Suprapubic skin (tissue), 4 donors: ENCODE measurements at places on chromosomes 3 and 15. TPM values are rescaled to one million over a fixed set of nuclear protein-coding genes. Genes with fewer than 3 reads are reported as not detected.

GRCh38 chr3:6097021-6097420 is 763.9 kb upstream of the GRM7 start:
- no peak for DNase-seq

GOLGA8R gene
- total RNA-seq, result not detected

GRCh38 chr15:90184119-90184785 is 16.9 kb upstream of the SEMA4B start:
- DNase-seq, result peak; percentile 91

DNA sequence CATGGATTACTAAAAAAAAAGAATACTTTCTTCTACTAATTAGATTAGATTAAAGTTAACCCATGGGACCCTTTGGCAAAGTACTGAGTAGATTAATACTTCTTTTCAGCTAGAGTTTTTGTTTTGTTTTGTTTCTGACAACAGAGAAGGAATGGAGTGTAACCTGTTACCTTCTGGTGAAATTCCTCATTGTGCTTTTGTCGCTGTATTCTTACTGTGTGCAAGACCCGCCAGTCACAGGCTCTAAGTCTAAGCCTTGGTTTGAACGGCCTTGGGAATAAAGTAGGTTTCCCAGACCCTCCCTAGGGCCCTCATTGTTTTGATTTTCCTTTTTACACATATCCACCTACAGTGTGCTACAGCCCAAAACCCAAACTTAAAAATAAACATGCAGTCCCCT is 171.1 kb upstream of the IL12A start:
- DNase-seq, result no peak

GRCh38 chr3:184584464-184584891 is 22.9 kb downstream of the EPHB3 start:
- no peak for DNase-seq

DNA sequence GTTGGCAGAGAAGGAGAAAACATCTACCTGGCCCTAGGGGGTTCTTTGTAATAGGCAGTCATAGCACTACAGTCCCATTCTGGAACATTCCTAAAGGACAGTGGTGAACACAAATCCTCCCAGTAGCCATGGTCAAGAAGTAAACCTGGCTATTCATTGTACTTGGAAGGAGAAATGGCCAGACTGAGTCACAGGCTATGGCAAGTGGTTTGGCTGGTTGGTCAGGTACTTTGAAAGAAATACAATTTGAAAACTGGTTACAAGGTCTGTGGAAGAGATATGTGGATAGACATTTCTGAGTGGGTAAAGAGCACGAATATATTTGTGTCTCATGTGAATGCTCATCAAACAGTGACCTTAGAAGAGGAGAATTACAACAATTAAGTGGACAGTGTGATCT is 33.0 kb upstream of the FAN1 start:
- DNase-seq, result no peak

PLSCR5 gene
- not detected for total RNA-seq

RLBP1 gene
- total RNA-seq, result not detected
